Subcutaneous preadipocyte (primary cell): ENCODE measurements at places on chromosomes 1 and 21. TPM values are rescaled to one million over a fixed set of nuclear protein-coding genes. Genes with fewer than 3 reads are reported as not detected.

KLHDC9 gene
- 0.20 and 0.73 TPM in 2 replicates for total RNA-seq

KCNT2 gene
- 0.73 and 0.78 TPM in 2 replicates for total RNA-seq

MIS18A gene
- total RNA-seq = 10.3 and 11.9 TPM in 2 replicates

VHLL gene
- total RNA-seq = 0.39 TPM in 1 of 2 replicates, not detected in the other

SLAMF9 gene
- not detected in 2 replicates for total RNA-seq

NUP210L gene
- under 0.01 TPM in 2 replicates for total RNA-seq

BCAR3 gene
- 14.7 and 23.5 TPM in 2 replicates for total RNA-seq

ZBTB37 gene
- total RNA-seq = 5.5 and 5.7 TPM in 2 replicates

TSPEAR gene
- total RNA-seq = not detected in 2 replicates

FAM167B gene
- total RNA-seq = 0.39 and 1.1 TPM in 2 replicates

ALPL gene
- total RNA-seq = 7.3 TPM in 1 of 2 replicates, not detected in the other

LYPLAL1 gene
- 28.7 and 32.7 TPM in 2 replicates for total RNA-seq

SPRR1B gene
- total RNA-seq = not detected in 2 replicates

RERE gene
- total RNA-seq = 27.6 and 32.1 TPM in 2 replicates

TMEM200B gene
- 9.9 and 11.5 TPM in 2 replicates for total RNA-seq

EDARADD gene
- total RNA-seq = not detected in 2 replicates

SMPDL3B gene
- not detected in 2 replicates for total RNA-seq

HES3 gene
- total RNA-seq = not detected in 2 replicates

PADI4 gene
- total RNA-seq = not detected in 2 replicates

SELENBP1 gene
- total RNA-seq = 25.0 and 31.6 TPM in 2 replicates

TNFRSF9 gene
- total RNA-seq = under 0.01 TPM in 1 of 2 replicates, not detected in the other

DISC1 gene
- total RNA-seq = 2.6 and 5.1 TPM in 2 replicates

TSPAN1 gene
- total RNA-seq = 0.20 TPM in 1 of 2 replicates, not detected in the other

PEX19 gene
- 54.4 and 58.8 TPM in 2 replicates for total RNA-seq

NT5C1A gene
- total RNA-seq = not detected in 2 replicates

RNU5D-1 gene
- not detected in 2 replicates for total RNA-seq

OSCP1 gene
- total RNA-seq = 7.4 and 8.1 TPM in 2 replicates

ZMYND12 gene
- 0.39 and 0.73 TPM in 2 replicates for total RNA-seq

BCL2L15 gene
- total RNA-seq = 0.59 and 1.8 TPM in 2 replicates
